ENCODE measurements at places on chromosomes 1 and 21.

DNA sequence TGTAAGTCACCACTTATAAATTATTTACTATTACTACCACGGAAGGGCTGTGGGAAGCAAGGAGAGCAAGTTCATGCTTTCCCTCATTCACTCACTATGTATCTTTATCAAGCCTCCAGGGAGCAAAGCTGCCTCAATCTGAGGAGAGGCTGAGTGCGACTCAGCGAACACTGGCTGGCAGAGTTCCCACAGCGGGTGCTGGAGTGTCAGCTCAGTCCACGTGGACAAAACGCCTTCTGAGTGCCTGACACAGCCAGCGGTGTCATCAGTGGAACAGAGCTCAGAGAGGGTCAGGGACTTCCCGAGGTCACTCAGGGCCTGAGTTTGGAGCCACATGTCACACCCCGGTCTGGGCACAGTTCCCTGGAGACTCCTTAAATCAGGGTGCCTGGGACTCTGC lies 16.9 kb downstream of the MATN1 start:
- DNase-seq, result no peak

DNA sequence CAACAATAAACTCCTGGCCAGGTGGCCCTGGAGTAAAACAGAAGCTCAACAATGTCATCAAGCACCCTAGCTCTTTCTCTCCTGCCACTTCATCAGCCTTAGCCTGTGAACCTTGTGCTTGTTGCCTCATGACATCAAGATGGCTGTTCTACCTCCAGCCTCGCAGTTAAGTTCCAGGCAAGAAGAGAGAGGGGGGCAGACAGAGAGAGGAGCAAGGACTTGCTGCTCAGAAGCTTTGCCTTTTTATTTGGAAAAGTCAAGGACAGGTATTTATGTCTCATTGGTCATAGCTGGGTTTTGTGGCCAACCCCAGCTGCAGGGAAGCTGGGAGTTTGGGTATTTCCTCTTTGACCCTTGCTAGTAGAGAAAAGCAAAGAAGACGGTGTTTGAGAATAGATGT lies 60.3 kb upstream of the GADD45A start:
- no peak for DNase-seq

DNA sequence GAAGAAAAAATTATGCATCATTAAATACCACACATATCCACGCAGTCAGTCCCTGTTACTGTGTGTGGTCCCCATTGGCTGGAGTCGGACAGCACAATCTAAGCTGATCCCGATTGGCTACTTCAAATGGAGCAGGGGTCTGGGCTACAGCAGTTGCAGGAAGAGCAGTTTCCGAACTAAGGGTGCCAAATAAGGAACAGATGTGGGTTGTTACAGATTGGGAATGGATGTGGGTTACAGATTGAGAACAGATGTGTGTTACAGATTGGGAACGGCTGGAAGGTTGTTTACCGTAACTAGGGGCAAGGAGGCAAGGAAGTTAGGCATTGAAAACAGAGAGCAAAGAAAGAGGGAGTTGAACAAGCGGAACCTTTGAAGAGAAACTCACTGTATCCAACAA lies 19.9 kb downstream of the OR2L13 start:
- DNase-seq, result peak; percentile 54

DNA sequence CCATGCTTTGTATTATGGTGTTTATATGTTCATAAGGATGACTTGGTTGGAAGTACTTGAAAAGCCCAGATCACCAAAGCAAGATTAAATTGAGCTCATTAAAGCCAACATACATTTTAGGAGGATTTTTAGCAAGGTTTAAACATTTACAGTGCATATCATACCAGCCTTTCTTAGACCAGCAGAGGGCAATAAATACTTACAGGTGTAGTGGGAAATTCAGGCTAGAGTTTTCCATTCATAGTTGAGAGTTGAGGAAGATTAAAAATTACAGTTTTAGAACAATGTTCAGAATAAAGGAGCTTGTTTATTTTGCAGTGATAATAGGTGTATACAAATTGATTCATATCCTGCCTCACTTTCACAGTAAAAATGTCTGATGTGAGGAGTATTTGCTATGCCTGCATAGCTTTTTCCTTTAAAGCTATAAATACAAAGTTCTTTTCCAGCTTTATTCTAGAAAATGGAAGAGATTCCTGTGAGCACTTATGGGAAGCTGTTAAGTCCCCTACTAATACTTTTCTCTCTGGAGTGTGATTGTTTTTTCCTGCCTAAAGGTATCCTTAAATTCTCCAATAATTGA lies 35.3 kb downstream of the DTL start:
- DNase-seq, result peak; percentile 59

All from common myeloid progenitor, CD34-positive (primary cell).